ENCODE measurements at places on chromosomes 2 and 18.

GRCh38 chr2:77294474-77294873 is 227.7 kb downstream of the LRRTM4 start:
- no peak for DNase-seq

GRCh38 chr2:115161771-115162493 is 719.5 kb downstream of the DPP10 start:
- DNase-seq, result no peak

DNA sequence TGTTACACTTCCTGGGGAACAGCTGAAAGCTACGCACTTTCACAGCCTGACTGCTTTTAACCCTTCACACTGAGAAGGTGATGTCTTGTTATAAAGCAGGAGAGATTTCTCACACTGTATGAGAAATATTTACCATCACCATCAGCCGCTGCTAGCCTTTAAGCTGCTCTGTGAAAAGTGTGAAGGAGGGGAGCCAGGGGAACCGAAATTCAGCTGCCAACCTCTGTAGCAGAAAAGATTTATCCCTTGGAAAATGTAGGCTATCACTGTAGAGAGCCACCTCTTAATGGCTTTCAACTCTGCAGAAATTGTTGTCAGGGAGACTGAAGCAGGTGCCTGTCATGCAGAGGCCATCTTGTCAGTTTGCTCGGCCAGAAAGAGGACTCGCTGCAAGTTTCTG is 145.3 kb downstream of the SP3 start:
- DNase-seq, result no peak

GRCh38 chr2:37829202-37829601 is 95.9 kb upstream of the RMDN2 start:
- DNase-seq, result no peak

DNA sequence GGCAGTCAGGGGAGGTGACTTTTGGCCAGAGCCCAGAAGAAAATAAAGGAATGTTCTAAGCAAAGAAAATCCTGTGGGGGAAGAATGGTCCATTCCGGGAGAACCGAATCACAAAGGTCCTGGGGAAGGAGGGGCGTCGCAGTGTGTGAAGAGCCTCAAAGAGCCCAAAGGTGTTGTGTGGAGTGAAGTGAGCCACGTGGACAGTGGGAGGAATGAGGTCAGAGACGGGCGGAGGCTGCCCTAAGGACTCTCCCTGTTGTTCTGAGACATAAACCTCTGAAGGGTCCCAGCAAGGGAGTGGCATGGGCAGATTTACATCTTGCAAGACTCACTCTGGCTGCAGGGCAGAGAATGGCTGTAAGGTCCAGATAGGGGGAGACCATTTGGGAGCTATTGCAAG is 91.3 kb upstream of the SEC11C start:
- DNase-seq, result no peak

GRCh38 chr2:133972297-133972696 is 281.6 kb upstream of the MGAT5 start:
- DNase-seq, result no peak

Measured in stimulated activated CD4-positive, alpha-beta T cell treated with anti-CD3 and anti-CD28 coated beads, TNF-alpha, amount 100 ng/mL, for 1 hour (primary cell).